Adipocyte (in vitro differentiated cells): ENCODE measurements at places on chromosomes 5 and 9.

- no peak for DNase-seq
These were observed 12.8 kb upstream of the MAPK9 start for GRCh38 chr5:180304431-180305375.

- no peak for DNase-seq
These were observed 179.3 kb downstream of the CTNND2 start for GRCh38 chr5:11724940-11725339.

DNA sequence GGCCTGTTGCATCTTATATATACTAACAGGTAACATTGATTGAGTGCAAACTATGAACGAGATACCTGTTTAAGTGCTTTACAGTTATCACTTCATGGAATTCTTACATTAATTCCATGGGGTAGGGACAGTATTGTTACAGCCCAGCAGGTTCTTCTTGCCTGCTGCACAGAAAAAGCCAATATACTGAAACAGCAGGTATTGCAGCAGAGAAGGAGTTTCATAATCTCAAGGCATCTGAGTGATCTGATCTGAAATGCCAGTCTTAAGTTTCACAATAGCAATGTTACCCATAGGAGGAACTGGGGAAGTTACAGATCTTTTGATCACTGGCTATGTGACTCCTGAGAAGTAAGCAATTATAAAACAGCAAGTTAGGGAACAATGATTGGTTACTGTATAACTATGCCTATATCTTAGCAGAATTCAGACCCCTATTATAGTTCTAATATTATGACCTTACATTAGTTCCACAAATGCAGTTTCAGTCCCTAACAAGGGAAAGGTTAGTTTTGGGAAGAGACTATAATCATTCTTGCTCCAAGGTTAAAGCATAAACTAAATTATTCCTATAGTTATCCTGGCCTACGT, 126.5 kb upstream of the BNC2 start:
- no peak for DNase-seq

- DNase-seq: no peak
These were observed 1.1 kb upstream of the SYNPO start for GRCh38 chr5:150639377-150639692.

DNA sequence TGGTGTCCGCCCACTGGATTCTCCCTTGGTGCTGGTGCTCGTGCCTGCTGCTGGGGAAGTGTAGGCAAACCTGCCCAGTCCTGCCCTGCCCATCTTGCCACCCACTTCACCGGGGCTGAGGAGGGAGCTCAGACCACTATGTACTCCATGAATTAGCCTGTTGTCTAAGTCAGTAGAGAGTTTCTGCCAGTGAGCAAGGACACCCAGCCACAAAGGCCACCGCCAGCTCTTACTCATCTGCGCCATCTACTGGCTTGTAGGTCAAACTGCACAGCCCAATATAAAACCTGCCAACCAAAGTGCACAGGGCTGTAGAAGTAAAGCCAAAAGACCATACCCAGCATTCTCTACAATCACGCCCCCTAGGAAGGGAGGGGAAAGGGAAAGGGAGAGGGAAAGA, 102.3 kb downstream of the GLIS3 start:
- no peak for DNase-seq

GRCh38 chr5:72817671-72818266, 1.3 kb downstream of the TNPO1 start:
- peak; percentile 48 for DNase-seq

DNA sequence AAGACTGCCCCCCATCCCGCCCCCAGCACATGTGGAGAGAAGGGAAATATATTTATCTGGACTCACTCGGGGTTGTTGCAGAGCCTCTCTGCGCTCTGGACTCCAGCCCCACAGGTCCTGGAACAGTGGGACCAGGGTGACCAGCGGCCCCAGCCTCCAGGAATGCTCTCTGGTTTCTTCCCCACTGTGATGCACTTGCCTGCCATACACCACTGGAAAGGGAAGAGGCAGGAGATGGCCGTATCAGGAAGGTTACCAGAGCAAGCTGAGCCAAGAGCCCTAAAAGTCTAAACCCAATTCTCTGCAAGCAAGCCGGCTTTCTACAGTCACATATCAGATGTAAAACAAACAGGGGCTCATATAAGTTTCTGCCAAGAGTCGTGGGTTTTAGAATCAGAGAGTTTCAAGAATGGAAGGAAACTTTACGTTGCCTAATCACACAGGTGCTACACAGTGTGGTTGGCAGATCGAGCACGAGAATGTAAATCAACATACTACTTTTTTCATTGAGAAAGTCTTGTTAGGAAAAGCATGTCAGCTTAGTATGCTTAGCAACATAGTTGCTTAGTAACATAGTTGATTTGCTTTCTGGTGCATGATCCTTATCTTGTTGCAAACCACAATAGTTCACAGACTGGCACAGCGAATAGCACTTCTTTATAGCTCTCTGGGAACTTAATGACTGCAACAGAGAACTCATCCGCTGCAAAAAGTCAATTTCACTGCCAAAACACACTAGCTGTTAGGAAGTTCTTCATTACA, 201.2 kb downstream of the TARS1 start:
- peak; percentile 61 for DNase-seq

DNA sequence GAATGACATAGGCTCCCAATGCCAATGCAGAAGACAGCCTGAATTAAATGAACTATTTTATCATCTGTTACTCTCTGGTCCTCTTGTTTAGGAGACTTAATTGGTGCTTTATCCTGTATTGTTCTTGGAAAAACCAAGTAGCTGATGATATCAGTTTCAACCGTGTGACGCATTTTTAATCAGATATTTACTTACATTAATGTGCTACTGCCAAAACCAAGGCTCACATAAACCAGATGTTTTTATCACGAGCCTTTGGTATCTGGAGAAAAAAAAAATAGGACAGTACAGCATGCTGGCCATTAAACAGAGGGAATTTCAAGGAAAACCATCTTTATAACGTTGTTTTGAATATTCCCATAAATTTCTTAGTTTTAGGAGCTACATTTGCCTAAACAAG, 90.1 kb downstream of the ICE1 start:
- DNase-seq: no peak

- DNase-seq: peak; percentile 62
These were observed 127.4 kb downstream of the BARX1 start for GRCh38 chr9:93827545-93828330.

- DNase-seq: no peak
These were observed 139.2 kb upstream of the SLC30A5 start for GRCh38 chr5:68954618-68954910.

GRCh38 chr9:91812191-91812590, 137.8 kb downstream of the ROR2 start:
- no peak for DNase-seq

- DNase-seq: no peak
These were observed 96.1 kb downstream of the JAKMIP2 start for GRCh38 chr5:147686421-147686820.

DNA sequence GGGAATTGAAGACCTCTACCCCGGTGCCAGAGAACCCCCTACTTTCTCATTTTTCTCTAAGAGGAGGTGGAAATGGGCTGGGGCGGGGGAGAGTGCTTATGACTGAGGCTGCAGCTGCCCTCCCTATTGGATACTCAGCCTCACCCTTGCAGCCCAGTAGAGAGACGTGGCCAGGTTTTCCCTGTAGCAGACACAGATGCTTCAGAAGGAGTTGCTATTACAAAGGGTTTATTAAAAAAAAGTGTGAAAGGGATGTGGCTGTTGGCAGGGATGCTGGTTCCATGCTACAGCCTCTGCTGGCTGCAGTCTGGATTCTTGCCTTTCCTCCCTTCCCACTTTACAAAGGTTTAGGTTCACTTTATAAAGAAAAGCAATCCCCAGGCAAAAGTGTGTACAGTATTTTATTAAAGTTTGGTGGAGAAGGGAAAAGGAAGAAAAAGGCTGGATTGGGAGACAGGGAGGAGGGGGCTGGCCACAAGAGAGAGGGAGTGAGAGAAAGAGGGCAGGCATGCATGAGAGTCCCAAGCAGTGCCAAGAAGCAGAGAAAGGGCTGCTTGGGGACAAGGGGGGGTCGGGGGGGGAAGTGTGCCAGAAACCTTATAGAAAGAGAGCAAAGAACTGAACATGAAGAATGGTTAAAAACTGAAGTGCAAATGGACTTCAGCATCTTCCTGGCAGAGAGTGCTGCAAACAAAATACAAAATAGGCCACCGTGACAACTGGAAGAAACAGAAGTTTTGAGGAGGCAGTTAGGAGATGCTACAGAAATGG, 29.5 kb upstream of the NFIB start:
- no peak for DNase-seq

- DNase-seq: no peak
These were observed 373.2 kb upstream of the ACTBL2 start for GRCh38 chr5:57855831-57856230.

DNA sequence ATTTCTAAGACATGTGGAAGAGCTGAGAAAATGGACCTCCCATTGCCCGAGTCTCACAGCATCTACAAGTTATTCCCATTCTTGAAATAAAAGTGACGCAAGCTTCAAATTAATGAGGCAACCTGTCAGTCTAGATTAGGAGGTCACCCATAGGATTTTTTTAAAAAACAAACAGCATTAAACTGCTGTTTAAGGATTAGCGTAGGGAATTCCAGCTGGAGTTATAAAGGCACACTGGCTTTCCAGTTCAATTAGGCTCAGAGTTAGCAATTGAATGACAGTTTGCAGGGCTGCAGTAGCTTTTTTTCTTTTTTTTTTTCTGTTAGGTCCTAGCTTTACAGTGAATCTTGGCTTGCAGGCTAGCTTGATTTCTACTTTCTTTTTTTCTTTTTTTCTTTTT, 16.2 kb downstream of the PRKACG start:
- DNase-seq: no peak

DNA sequence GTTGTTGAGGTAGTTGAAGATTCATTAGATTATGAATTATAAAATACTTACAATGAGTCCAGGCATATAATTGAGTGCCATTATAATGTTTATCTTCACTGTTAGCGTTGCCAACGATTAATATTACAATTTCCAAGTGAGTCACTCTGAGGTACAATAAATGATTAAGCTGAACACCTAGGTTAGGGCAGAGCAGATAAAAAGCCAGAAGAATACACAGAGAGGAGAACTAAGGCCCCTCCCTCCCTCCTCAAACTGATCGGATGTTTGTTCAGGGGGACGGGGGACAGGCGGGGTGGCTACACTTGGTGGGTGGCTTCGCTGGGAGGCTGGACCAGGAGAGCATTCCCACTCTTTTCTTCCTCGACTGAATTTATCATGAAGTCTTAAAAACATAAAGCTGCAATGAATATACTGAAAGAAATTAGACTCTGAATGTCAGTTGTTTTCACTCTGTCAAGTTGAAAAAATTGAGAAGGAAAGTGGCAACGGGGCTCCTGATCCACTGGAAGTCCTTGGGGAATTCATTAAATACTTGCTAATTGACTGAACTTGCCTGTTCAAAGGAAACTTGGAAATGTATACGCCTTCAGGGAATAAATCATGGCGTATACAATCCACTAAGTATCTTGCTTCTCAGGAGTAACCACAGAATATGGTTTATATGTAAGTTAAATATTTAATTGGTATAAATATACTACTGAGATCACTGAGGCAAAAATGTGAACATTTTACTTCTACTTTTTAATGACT, 198.1 kb downstream of the TSSK1B start:
- DNase-seq: no peak

DNA sequence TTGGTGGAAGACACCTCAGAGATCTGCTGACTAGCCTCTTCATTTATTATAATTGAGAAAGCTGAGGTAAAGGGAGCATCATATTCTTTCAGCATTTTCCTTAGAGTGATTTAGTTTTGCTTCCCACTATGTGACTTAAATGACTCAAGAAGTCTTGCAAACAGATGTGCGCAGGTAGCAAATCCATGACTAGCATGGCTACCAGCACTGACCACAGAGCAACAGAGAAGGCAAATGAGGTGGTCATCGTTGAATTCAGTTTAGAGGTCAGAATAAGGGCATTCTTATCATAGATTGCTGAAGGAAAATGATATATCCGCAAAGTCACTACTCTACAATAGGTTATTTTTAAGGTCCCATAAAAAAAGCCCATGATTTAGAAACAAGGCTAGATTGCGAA, 162.2 kb downstream of the PIK3R1 start:
- no peak for DNase-seq

GRCh38 chr9:25003686-25004085, 458.0 kb upstream of the IZUMO3 start:
- no peak for DNase-seq

DNA sequence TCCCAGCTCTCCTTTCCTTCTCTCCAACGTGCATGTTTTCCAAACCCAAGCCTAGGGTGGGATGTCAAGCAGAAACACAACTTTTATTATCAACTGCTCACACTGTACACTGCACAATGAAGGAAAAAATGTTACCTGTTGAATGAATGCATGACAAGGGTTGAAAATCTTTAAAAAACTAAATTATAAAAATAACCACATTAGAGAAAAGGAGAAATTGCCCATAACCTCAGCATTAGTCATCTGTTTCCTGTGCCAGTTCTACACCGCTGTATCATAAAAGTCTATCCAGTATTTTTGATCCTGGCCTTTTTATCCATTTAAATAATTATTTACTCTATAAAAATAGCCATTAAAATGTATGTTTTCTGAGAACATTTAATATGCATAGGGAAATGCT, 101.1 kb downstream of the APBA1 start:
- no peak for DNase-seq

GRCh38 chr5:120446068-120446492, 18.0 kb upstream of the PRR16 start:
- DNase-seq: peak; percentile 88

GRCh38 chr5:149128023-149128875, 13.0 kb upstream of the ABLIM3 start:
- peak; percentile 65 for DNase-seq

- no peak for DNase-seq
These were observed 273.8 kb upstream of the TARS1 start for GRCh38 chr5:33166948-33167347.

GRCh38 chr5:149845601-149846000, 99.0 kb downstream of the PDE6A start:
- DNase-seq: no peak

DNA sequence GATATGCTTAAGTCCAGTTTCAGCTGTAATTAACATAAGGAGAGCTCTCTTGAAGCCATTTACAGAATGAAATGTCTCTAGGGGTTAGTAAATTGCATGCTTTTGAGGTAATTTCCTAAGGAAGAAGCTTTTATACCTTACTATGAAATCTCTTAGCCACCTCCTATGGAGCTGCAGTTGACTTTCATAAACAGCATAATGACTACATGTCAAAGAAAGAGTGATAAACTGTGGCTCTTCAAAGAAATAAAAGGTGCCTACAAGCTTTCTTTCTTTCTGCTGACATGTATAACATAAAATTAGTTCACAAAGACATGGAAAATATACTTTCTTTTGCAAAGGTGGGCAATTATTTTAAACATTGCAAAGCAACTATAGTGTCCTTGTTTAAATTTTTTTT, 90.8 kb downstream of the TMEM167A start:
- DNase-seq: no peak
